Stimulated activated naive CD8-positive, alpha-beta T cell treated with anti-CD3 and anti-CD28 coated beads, Interleukin-15, amount 100 ng/mL, for 72 hours (primary cell): ENCODE measurements at places on chromosomes 2 and 18.

- DNase-seq = no peak
Observed at GRCh38 chr2:8414946-8415879, 266.6 kb upstream of the ID2 start.

- DNase-seq = peak; percentile 52
Observed at GRCh38 chr2:201235860-201236811, 24.2 kb upstream of the CASP8 start.

GRCh38 chr2:20577495-20578235 lies 73.2 kb downstream of the HS1BP3 start:
- DNase-seq = no peak

GRCh38 chr18:2681993-2682603 lies 26.6 kb downstream of the SMCHD1 start:
- no peak for DNase-seq

DNA sequence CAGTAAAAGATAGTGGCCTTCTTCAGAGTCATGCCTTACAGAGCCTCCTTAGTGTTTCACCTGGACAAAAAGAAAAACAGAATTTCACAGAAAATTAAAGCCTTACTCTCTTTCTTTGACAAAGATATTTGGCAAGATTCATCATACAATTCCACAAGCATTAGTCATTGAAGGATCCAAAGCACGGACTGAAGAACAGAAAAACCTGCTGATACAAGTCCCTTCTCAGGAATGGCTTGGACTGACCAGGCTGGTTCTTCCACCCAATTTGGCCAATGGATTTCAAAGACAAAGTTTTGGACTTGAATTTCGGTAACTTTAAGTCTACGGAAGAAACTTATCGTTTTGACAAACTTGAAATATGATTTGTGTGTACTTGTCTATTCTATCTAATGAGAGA lies 39.1 kb upstream of the GALNT3 start:
- no peak for DNase-seq

- DNase-seq = no peak
Observed at GRCh38 chr2:169984145-169984544, 156.9 kb downstream of the UBR3 start.
